ENCODE measurements at places on chromosomes 12 and 14.

- peaks cover 16% of the 10 kb centered on the region for H3K4me1 ChIP-seq
- H3K36me3 ChIP-seq = peaks cover 15% of the 10 kb centered on the region
- no peak overlapping the region for H3K27ac ChIP-seq
- DNase-seq = no peak
These were observed 507 bp upstream of the FKBP4 start for GRCh38 chr12:2794191-2794735.

- H3K27ac ChIP-seq = no peak overlapping the region
- no peak for DNase-seq
- H3K4me3 ChIP-seq = no peak overlapping the region
- H3K4me1 ChIP-seq = no peaks in the 10 kb centered on the region
These were observed 11.5 kb downstream of the FBXO21 start for GRCh38 chr12:117178745-117179144.

GRCh38 chr12:38956337-38956736 is 50.9 kb upstream of the CPNE8 start:
- H3K4me3 ChIP-seq = no peak overlapping the region
- DNase-seq = no peak

- no peaks in the 10 kb centered on the region for H3K4me1 ChIP-seq
- H3K27ac ChIP-seq = no peak overlapping the region
- H3K36me3 ChIP-seq = no peaks in the 10 kb centered on the region
- DNase-seq = no peak
These were observed 61.4 kb downstream of the WSCD2 start for GRCh38 chr12:108190529-108190928.

- no peak overlapping the region for H3K4me3 ChIP-seq
- no peak overlapping the region for H3K27ac ChIP-seq
- H3K27me3 ChIP-seq = no peaks in the 10 kb centered on the region
- DNase-seq = no peak
- H3K4me1 ChIP-seq = no peaks in the 10 kb centered on the region
These were observed 40.1 kb downstream of the KIAA0586 start for GRCh38 chr14:58467575-58467974.

GRCh38 chr14:29016050-29016900 is 249.7 kb downstream of the FOXG1 start:
- H3K27me3 ChIP-seq = no peaks in the 10 kb centered on the region
- H3K4me1 ChIP-seq = no peaks in the 10 kb centered on the region
- no peak overlapping the region for H3K27ac ChIP-seq

DNA sequence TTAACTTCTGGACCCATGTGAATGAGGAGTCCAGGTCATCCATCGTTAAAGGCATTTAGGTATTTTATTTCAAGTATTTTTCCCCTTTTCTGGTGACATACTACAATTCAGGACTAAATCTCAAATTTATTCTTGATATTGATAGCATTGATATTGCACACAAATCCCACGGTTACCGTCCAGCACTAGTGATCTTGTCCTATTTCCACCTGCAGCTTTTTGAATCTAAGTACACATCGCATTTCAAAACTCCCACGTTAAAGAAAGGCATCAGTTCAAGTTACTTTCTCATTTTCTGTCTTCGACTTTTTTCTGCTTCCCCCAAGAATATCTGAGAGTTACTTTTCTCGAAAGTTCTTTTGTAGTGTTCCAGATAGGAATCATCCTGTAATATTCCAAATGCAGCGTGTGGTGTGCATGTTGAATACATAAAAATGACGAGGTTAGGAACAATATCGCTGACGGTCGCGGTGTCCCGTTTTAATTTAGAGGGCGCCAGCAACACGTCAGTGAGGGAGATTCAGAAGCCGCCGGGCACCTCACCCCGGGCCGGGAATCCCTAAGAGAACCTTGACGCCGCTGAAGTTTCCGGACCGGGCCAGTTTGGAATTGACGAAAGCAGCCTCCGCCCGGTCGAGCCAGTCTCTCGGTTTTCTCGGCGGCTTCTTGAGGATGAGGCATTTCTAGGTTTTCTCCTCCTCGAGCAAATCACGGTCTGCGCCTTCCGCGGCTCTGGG is 569 bp upstream of the RGS6 start:
- H3K27me3 ChIP-seq = peaks cover 49% of the 10 kb centered on the region
- peaks cover 15% of the 10 kb centered on the region for H3K4me1 ChIP-seq
- DNase-seq = peak; percentile 27
- no peak overlapping the region for H3K27ac ChIP-seq
- no peak overlapping the region for H3K4me3 ChIP-seq
- H3K36me3 ChIP-seq = peaks cover 3% of the 10 kb centered on the region
